Aortic smooth muscle cell (primary cell): ENCODE measurements at places on chromosomes 5 and 9. TPM values are rescaled to one million over a fixed set of nuclear protein-coding genes. Genes with fewer than 3 reads are reported as not detected.

Gene SLC46A2
- total RNA-seq, result not detected in 2 replicates

Gene MAMDC2
- total RNA-seq, result 2.5 and 2.6 TPM in 2 replicates

Gene ENG
- 31.2 and 69.0 TPM in 2 replicates for total RNA-seq

Gene FAT2
- total RNA-seq, result under 0.01 and 0.13 TPM in 2 replicates

Gene PSD2
- 0.12 and 0.13 TPM in 2 replicates for total RNA-seq
